ENCODE measurements at places on chromosomes 7 and 10. TPM values are rescaled to one million over a fixed set of nuclear protein-coding genes. Genes with fewer than 3 reads are reported as not detected.
A peak's percentile ranks its signal among the peaks of the same experiment; 100 is the strongest.

DNA sequence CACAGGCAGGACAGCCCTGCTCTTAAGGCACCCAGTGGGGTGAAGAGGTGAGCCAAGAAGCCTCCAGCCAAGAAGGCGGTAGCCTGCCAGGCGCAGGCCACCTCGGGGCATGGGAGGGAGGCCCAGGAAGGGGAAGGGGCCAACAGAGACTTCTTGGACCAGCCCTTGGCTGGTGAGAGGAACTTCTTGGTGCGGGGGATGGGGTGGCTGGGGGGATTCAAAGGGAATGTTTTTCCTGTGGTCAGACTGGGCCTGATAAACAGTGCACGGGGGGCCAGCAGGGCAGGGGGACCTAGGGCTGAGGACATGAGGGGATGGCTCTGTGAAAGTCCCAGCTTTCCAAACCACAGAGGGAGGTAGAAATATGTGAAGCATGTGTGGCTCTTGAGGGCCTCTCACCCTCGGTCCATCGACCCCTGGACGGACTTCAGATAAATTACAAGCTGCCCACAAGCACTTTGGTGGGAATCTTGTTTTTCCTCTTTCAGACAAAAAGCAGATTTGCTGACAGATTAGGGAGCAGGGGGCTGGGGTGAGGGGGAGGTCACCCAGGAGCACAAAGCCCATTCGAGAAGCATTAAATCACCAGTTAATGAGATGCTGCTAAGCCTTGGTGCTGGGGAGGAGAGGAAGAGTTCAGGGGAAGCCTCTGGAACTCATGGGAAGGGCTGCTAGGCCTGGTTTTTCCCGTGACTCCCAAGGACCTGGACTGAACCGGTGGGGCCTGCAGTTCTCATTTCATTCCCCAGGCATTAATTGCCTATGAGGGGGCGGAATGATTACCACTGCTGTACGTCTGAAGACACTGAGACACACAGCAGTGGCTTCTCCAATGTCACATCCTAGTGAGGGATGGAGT is 11.3 kb downstream of the CRYGN start:
- DNase-seq: no peak

GRCh38 chr10:689452-690371 is at the start of gene DIP2C:
Gene DIP2C (minus strand): TSS chr10:689668. CDS start chr10:689578, 90 bp downstream.
- DNase-seq: peak; percentile 86

- no peak for DNase-seq
Observed at GRCh38 chr10:49276596-49276995, 22.4 kb upstream of the C10orf71 start.

- no peak for DNase-seq
Observed at GRCh38 chr7:94042381-94042780, 38.2 kb upstream of the BET1 start.

DNA sequence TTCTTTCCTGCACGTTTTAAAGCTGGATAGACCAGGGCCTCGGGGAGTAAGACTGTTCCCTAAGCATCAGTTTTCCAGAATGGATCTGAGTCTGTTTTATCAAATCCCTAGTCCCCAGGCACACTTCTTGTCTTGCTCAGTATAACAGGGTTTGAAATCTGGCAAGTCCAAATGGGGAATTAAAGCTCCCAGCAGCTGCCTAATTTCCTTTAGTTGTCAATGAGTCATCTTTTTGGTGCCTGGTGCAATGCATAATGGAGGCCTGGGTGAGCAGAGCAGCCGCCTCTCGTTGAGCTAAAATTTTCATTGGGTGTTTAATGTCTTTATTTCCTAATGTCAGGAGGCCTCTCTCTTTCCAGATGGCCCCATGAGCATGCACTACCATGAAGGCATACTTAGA is 87.9 kb downstream of the STRA8 start:
- DNase-seq: no peak

DNA sequence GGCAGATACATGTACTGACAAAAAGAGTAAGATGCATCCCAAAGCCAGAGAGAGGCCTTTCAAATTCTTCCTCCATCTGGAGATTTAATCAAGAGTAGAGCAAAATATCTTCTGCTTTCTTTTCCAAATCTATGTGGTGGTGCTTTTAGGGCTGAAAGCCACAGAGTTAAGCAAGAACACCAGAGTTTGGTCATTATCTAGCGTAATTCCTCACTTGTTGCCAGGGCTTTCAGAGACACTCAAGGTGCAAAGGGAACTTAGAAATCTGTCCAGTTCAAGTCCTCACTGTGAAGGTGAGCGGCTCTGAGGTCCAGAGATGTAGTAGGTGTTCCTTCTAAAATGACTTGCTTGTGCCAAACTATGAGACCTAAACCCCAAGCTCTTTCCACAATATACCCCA is 10.9 kb upstream of the NFE2L3 start:
- no peak for DNase-seq

GRCh38 chr10:27614776-27615175 is 110.7 kb downstream of the RAB18 start:
- DNase-seq: no peak

GRCh38 chr7:158355456-158356065 is 232.1 kb downstream of the PTPRN2 start:
- no peak for DNase-seq

GRCh38 chr7:127880454-127880853 is 150.8 kb downstream of the LRRC4 start:
- no peak for DNase-seq

DNA sequence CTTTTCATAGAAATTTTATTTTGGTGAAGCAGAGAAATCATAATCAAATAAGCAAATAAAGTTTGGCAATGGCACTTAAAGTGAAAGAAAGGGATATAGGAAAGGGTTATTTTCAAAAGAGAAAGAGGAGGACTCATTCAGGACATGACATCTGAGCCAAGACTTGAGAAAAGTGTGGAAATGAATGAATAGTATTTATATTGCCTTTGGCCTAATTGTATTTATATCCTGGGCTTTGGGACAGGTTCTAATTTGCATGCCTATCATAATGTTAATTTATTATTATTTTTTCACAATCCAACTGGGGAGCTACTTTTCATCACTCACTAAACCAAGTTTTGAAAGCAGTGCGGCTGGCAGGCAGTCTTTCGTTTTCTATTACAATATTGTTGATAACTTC is 376.8 kb downstream of the HGF start:
- DNase-seq: no peak

DNA sequence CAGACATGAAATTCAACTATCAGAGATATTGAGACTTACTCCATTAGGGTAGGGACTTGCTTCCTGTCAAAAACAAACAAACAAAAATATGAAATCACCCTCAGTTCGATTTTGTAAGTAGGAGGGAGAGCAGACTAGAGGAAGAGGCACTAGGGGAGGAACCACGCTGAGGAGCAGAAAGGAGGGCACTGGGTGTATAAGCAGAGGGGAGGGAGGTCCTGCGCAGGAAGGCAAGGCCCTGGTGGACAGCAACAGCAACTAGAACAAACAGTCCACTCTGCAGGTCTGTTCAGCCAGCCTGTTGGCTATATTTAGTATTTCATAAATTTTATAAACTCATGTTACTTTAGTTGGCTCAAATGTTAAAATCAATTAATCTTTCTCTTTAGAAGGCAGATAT is 937.1 kb upstream of the C7orf33 start:
- no peak for DNase-seq

DNA sequence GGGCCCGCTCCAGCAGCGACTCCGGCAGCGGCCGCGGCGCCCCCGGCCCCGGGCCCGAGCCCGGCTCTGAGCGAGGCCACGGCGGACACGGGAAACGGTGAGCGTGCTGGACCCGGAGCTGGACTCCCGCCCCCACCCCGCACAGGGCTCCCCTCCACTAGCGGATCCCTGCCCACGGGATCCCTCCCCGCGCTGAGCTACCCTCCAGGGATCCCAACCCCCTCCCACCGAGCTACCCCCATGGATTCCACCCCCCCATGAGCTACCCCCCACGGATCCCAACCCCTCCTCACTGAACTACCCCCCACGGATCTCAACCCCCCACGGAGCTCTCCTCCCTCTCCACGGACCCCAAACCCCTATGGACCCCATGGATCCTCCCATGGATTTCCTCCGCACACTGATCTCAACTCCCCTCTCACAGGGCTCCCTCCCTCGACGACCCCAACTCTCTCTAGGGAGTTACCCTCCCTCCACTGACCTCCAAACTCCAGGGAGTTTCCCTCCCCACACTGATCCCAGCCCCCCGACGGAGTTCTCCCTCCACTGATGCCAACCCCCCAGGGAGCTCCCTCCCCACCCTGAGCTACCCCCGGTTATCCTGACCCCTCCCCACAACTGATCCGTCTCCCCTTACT is 20.6 kb upstream of the HSPB1 start:
- no peak for DNase-seq

GRCh38 chr7:69193061-69193460 is 405.2 kb upstream of the AUTS2 start:
- DNase-seq: no peak

DNA sequence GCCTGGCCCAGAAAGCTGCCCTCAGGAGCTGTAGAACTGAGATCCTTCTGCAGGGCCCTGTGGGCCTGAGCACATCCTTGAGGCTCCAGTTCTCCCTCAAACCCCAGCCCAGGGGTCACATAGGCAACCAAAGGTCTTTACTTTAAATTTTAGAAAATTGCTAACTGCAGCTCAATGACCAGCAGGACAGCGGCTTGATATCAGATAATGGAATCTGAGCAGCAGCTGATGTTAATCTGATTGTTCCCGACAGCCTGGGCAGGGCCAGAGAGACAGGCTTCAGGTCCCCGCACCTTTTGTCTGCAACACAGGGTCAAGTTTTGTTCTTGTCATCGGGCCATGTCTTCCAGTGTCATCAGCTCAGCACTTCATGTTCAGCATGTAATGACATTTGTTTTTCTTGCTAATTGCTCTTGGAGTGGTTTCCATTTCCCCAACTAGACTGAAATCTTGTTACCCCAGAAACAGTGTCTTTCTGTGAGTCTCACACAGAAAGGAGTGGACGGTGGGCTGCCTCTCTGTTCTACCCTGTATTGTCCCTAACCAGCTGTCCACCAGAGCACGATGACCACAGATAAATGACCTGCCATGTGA is 91.0 kb downstream of the PAXIP1 start:
- no peak for DNase-seq

GRCh38 chr10:129568583-129569344 is 101.7 kb downstream of the MGMT start:
- no peak for DNase-seq

DNA sequence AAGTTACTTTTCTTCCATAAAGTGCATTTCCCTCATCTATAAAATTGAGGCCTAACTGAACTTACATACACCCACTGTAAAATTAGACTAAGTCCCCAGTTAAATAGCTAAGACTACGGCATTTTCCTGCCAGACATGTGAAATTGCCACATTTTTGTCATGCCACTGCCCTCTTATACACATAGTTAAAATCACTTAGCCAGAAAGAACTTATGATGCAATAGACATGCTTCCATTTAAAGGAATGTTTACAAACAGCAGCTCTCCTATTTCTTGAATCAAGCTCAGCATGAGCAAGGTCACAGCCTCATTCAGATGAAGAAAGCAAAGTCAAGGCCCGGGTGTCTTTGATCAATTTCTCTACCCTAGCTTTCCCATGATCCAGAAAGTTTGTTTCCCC is 175.7 kb downstream of the LRRN3 start:
- no peak for DNase-seq

- no peak for DNase-seq
Observed at GRCh38 chr10:132564690-132565089, 27.1 kb downstream of the INPP5A start.

GRCh38 chr7:24704311-24704710 is 53.0 kb downstream of the GSDME start:
- DNase-seq: no peak

SLC26A5 gene
- total RNA-seq: not detected

GCK gene
- 1.8 TPM for total RNA-seq

FAM241B gene
- 3.2 TPM for total RNA-seq

ACBD7 gene
- total RNA-seq: not detected

CEP55 gene
- total RNA-seq: 1.4 TPM
